ENCODE measurements at places on chromosomes 3 and 15.

DNA sequence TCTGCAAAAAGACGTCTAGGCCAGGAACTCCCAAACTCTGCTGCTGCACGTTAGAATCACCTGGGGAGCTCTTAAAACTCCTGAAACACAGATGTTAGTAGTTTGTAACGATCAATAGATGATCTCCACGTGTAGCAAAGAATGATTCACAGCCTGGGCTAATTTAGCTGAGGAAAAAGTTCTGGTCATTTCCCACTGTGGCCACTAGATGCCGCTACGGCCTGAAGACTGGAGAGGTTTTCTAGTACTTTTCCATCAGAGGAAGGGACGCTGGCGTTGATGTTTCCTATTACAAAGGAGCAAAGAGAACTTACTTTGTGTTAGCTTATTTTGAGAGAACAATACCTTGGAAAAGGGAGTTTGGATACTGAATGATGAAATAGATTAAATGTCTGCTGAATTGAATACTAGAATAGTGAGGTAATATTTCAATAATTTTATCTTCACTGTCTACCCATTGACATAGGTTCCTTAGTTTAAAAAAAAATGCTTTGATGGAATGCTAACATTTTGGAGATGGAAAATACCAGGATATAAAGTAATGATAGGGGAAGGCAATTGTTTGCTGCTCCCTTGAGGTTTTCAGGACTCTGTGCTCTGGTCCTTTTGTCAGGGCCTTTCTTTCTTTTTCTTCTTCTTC is 159.1 kb downstream of the P3H2 start:
- peak; percentile 87 for DNase-seq

DNA sequence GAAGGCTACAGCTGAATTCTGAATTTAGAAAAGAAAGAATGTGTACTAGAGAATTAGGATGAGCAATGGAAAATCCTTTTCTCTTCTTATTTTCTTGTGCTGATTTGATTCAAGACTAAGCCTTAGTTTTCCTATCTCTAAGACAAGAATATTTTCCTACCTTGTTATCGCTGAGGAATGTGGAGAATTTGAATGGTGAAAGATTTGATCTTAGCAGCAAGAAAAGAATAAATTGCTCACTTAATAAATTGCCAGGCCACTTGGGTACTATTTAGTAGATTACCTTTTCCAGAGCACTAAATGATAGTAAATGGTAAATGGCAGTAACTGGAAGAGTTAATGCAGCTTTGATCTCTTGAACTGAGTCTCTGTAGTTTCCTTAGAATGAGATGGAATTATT is 145.7 kb upstream of the MEIS2 start:
- no peak for DNase-seq

DNA sequence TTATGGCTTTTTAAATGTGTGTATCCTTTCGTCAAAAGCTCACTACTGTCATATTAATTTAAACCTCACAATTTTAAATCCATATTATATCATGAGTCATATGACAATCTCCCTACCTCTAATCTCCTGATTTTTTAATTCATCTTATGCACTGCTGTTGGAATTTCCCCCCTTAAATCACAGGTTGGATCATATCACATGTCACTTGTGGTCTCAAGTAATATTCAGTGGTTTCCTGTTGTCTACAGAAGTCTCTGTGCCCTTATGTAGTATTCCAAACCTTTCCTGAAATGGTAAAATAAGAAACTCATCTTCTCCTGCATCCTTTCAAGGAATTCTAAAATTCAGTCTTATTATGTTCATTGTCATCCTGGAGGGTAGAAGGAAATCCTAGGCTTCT is 116.0 kb upstream of the CBLB start:
- DNase-seq: no peak

GRCh38 chr15:32901995-32902394 is 184.2 kb downstream of the GREM1 start:
- no peak for DNase-seq

DNA sequence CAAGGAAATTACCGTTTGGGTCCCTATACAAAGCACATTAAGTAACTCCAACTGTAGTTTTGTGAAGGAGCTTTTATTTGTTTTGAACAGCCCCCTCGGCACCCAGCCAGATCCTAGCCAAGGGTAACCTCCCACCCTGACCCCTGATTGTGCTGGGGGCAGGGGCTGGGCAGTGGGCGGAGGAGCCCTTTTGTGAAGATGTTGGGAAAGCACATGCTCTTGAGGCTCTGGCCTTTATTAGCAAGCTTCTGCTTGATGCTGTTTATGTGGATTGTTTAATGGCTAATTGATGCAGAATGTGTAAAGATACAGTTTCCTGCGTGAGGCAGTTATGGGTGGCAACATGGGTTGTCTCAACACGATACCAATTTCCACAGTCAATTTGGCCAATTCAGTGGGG is 136.5 kb downstream of the MAP2K5 start:
- no peak for DNase-seq

GRCh38 chr3:122843604-122844003 is 48.7 kb downstream of the SLC49A4 start:
- no peak for DNase-seq

DNA sequence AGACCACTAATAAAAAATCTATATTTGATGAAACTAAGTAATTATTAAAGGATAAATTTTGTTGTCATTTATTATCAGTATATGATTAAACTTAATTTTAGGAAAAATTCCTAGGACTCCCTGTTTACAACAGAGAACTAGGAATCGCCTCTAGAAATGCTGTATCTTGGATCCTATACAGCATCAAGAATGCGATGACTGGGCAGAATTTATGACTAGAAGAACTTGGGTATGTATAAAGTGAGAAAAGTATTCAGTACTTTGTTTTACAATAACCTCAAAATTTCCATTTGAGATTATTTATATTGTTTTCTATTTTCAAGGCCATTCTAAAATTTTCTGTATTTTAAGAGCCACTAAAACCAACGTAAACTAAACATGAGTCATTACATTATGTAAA is 82.3 kb upstream of the AGTR1 start:
- DNase-seq: no peak

GRCh38 chr15:41936649-41937567 is 35.4 kb downstream of the EHD4 start:
- no peak for DNase-seq

GRCh38 chr3:195900436-195901355 is 7.7 kb downstream of the TNK2 start:
- DNase-seq: no peak

GRCh38 chr3:8345398-8345797 is 156.2 kb upstream of the LMCD1 start:
- no peak for DNase-seq

DNA sequence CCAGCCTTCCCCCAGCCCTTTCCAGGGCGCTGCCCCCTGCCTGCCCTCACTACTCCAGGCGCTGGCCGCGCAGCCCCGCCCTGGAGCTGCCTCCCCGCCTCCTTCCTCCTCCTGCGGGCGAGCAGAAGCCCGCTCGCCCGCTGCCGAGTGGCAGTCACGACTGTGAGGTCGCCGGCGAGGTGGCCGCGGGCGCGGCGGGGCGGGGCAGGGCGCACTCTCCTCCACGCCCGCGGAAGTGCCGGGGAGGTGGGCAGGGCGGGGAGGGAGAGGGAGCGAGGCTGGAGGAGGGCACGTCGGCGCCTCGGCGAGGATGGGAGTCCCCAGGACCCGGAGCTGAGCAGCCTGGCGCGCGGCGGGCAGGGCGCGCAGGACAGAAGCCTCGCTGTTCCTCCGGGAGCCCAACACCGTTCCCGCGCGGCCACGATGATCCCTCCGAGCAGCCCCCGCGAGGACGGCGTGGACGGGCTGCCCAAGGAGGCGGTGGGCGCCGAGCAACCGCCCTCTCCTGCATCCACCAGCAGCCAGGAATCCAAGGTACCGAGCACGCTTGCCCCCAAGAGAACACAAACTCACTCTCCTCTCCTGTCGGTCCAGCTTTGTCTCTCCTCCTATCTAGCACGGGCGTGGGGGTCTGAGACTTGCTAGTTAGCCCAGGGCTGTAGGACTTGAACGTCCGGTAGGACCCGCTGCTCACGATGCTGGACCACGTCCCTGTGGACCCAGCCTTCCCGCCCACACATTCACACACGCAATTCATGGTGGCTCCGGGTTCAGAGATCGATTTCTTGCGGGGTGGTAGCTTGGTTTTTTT is at the start of gene STAC:
STAC (plus strand) TSS at position 284 of the 811 bp plus-strand sequence; CDS start at position 424, 140 bp downstream.
- DNase-seq: peak; percentile 66

GRCh38 chr3:49702672-49703071 is 13.3 kb downstream of the RNF123 start:
- DNase-seq: no peak

GRCh38 chr3:57787867-57788623 is 31.9 kb downstream of the SLMAP start:
- DNase-seq: no peak

DNA sequence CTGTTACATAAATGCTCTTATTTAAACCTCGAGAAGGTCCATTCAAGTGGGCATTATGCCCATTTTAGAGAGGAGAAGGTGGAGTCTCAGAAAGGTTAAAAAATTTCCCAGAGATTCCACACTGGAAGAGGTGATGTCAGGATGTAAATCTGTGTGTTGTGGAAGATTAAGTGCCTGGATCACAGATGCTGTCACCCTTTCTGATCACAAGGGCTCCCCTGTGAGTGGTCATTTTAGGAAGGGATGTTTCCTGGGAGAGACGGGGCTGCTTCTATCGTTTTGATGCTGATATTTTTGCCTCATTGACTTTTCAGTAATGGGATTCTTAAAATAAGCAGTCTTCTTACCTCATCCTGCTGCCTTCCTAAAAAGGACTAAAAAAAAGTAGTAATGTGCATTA is 132.5 kb downstream of the CLSTN2 start:
- DNase-seq: no peak

DNA sequence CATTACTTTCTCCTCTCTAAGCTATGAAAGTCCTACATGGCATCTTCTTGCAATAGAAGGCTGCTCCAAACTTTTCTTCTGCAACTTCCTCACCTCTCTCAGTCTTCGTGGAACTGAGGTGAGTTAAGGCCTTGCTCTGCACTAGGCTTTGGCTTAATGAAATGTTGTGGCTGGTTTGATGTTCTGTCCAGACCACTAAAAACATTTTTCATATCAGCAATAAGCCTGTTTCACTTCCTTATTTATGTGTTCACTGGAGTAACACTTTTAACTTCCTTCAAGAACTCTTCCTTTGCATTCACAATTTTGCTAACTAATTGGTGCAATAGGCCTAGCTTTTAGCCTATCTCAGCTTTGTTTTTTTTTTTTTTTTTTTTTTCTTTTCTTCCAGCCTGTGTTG is 335.3 kb upstream of the NECTIN3 start:
- no peak for DNase-seq

DNA sequence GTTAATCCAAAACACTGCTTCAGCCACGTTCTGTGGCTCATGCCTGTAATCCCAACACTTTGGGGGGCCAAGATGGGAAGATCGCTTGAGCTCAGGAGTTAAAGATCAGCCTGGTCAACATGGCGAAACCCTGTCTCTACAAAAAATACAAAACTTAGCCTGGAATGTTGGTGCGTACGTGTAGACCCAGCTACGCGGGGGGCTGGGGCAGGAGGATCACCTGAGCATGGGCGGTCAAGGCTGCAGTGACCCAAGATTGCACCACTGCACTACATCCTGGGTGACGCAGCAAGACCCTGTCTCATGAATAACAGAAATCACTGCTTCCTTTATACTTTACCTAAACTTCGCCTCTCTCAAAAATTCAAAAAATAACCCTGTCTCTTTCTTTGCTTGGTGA is 1325.0 kb upstream of the CADM2 start:
- DNase-seq: no peak

- DNase-seq: no peak
Observed at GRCh38 chr3:111151438-111151837, 79.8 kb downstream of the NECTIN3 start.

DNA sequence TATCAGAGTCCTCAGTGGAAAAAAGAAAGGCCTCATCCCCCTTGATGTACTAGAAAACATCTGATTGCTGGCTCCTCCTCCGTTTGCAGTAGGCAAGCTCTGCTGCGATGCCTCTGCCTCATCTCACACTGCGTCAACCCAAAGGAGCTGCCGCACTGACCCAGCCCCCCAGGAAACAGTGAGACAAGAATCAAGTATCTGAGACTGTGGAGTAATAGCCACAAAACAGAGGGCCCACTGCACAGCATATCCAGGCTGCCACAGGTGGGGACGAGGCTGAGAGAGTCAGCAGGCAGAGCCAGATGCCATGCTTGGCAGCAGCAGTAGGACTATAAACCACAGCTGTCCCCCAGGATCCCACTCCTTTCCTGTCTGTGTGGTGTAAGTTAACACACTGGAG is 165.9 kb downstream of the STAC start:
- DNase-seq: no peak

DNA sequence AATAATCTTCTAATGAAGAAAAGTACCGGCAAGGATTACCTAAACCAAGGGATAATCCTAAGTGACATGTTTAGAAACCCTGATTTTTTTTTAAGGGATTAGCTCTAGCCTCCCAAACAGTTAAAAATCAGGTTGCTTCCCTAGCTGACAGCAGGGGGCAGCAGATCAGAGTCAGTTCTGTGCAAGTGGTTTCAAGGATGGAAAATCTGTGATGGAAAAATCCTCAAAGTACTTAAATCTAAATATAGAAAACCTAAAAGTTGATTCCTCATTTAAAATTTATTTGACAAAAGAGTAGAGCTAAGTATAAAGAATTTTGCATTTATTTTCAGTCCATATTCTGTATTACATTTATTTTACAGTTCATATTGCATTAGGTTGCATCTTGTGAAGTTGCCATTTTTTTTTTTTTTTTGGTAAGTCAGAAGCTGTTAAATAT is 107.6 kb downstream of the PEX5L start:
- DNase-seq: peak; percentile 91

GRCh38 chr15:67946701-67947100 is 106.9 kb upstream of the RNU6-1 start:
- DNase-seq: no peak

GRCh38 chr15:79896131-79896633 is 632 bp downstream of the MTHFS start:
- peak; percentile 40 for DNase-seq

DNA sequence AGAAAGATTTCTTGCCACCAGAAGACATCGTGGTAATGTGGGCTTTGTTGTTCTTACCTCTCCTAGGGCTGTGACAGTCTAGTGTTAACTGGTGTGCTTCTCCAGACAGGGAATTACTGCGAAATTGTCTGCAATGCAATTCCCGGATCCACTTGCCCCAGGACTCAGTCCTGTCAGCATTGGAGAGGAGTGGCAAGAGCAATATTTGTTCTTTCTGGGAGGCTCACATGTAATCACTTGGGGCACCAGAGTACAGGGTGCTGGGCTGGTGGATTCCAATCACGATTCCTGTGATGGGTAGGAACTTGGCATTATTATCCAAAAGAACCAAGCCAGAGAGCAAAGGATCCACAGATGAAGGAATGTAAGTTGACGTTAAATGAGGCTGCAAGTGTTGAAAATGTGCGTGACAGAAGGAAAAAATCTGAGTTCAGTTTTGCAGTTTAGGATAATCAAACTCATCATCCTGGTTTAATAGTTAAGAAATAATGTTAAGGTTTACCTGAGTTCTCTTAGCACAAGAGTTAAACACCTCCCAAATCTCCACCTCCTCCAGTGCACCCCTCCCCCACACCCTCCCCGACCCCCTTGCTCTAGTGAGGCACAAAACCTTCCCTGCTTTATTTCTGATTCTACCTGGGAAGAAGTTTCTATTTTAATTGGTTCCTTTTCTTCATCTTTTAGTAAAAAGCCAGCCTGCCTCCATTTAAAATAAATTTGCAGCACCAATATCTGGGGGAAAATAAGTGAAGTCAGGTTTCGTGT is 79.2 kb downstream of the GMPS start:
- DNase-seq: no peak

Measured in NCI-H2081 (cell line).